ENCODE measurements at places on chromosomes 16 and 17.

DNA sequence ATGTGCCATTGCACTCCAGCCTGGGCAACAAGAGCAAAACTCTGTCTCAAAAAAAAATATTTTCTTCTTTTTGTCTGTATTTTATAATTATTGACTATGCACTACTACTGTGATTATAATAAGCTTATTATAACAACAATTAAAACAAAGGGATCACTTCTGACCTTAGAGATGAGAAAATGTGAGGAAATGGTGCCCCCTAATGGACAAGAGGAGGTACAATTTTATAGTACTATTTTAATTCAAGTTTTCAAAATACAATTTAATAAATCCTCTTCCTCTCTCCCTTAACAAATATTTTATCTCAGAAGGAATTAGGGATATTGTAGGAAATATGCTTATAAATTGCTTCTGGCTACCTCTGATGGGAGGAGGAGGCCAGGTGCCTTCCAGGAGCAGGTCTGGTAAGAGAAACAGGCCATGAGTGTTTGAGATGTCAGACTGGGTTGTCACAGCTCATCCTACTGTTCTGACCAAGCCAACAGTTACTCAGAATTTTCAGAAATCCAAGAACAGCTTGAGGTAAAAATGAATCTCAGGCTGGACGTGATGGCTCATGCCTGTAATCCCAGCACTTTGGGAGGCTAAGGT, 14.0 kb downstream of the VPS53 start:
- DNase-seq, result peak; percentile 37

DNA sequence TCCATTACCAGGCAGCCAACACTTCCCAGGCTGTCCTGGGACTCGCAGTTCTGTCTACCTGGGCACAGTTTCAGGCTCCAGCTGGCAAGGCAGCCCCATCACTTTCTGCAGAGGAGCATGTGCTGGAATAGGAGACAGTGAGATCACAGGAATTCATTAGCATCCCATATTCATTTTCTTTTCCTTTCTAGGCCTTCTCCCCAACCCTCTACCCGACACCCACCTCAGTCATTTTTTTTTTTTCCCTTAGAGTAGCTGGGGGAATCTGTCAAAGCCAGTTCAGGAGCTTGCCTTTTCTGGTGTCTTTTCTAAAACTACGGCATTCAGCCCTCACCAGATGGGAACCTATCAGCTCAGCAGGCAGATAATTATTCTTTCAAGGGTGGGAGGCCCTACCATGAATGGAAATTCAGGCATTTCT, 42.4 kb upstream of the FBXO47 start:
- no peak for DNase-seq

DNA sequence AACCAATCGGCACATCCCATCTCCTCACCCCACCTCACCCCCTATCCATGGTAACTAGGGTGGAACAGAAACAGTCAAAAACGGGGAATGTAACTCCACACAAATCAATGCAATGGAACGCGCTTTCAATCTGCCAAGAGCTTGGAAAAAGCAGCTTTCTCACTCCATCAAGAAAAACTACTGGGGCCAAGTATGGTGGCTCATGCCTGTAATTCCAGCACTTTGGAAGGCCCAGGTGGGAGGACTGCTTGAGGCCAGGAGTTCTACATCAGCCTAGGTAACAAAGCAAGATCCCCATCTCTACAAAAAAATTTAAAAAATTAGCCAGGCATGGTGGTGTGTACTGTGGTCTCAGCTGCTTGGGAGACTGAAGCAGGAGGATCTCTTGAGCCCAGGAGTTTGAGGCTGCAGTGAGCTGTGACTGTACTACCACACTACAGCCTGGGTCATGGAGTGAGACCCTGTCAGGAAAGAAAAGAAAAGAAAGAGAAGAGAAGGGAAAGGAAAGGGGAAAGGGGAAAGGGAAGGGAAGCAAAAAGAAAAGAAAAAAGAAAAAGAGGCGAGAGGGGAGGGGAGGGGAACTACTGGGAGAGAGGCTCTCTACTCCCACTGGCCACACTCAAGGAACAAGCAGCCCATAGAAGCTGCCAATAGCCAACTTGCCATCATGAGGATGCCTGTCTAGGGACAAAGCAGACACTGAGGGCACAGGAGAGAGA, 38.9 kb downstream of the ARHGAP17 start:
- no peak for DNase-seq

- no peak for DNase-seq
Measured at GRCh38 chr16:87458424-87458915, 34.4 kb downstream of the ZCCHC14 start.

DNA sequence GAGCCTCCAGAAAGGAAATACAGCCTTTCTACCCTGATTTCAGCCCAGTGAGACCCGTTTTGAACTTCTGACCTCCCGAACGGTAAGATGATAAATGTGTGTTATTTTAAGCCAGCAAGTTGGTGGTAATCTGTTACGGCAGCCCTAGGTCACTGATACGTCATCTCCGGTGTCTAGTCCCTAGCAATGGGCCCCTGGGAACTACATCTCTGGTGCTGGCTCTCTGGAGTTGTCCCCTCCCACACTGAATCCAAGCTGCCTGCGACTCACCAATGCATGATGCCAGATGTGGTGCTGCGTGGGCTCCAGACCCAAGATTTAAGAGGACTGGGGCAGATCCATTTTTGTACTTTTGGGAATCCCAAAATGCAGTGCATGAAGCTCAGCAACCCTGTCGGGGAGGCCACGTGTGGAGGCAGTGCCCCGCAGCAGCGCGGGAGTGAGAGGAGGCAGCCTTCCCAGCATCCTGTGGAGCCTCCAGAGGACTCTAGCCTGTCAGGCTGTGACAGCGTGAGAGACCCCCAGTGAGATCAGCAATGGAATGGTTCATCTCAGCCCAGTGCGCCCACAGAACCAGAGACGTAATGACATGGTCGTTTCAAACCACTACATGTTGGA, 43.6 kb upstream of the USP7 start:
- no peak for DNase-seq

DNA sequence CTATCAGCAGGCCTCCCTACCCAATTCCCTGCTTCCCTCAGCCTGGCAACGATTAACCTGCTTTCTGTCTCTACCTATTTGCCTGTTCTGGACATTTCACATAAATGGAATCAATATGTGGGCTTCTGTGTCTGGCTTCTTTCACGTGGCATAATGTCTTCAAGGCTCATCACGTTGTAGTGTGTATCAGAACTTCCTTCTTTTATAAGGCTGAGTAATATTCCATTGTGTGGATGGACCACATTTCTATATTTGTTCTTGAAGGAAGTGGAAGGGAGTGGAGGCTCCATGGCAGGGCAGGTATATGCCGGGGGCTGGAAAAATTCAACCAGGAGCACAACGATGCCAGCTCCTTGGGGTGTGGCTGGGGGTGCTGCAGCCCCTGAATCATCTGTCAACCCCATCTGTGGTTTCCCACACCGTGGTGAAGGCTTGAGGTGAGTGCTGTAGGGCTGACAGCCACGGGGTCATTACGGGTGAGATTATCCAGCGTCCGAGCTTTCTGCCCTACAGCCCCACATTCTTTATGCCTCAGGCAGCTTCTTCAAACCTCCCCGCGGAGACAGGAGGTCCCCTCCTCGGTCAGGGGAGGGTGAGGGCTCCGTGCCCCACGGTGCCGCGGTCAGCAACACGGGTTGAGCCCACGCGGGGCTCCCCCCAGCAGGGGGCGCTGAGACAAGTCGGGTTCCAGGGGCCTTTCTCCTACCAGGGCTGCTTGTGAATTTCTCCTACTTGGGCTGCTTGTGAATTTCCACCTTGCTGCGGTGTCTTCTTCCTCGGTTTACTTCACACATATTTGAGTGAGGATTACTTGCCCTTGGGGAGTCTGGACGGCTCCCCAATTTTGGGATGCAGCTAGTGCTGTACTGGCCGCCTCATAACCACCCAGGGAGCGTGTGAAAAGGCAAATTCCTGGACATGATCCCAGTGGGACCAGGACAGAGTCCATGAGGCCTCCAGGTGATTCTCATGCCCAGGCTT, 18.3 kb upstream of the WFIKKN2 start:
- peak; percentile 66 for DNase-seq

DNA sequence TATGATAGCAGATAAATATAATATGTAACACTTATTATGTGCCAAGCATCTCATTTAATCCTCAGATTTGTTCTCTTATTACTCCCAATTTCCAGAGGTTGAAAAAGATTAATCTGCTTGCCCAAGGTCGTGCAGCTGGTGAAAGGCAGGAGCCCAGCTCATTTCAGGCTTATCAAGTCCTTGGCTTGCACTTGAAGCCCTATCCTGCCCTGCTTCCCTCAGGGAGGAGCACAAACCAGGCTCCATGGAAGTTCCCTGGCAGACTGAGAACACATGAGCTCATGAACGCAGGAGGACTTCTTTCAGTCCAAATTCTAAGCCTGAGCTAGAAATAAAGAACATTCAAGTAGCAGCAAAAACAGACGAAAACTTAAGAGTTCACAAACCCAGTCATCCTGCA, 74.8 kb downstream of the USP31 start:
- no peak for DNase-seq

GRCh38 chr17:79113699-79114457, 39.3 kb downstream of the ENGASE start:
- no peak for DNase-seq

DNA sequence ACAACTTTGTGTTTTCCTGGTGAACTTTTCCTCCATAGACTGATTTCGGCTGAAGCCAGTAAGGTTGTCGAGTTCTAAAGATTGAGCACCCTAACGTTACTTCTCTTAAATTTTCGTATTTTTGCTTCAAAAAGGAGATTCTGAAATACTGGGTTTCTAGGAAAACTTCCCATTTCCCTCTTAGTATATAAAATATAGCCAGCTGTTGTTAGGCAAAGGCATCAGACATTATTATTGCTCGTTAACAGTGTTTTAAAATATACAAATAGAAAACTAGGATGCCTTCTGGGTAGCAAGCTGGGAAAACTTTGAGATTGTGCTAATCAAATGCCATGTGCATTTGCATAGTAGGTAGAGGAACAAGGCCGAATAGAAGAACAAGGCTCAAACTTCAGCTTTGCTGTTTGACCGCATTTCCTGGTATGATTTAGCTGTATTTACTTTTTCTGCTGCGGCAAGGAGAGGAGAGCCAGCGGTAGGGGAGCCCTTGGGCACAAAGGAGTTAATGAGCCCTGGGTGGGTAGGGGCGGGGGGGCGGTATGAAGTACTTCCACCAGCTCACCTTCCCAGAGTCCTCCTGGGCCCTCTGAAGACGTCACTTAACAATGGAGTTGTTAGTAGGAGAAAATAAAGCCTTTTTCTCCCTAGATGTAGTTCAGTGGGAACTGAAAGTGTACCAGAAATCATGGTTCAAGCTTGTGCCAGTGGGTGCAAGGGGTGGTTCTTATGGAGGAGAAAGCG, 151.9 kb downstream of the MSI2 start:
- no peak for DNase-seq
